ENCODE measurements at places on chromosomes 13 and 19.

- no peak for DNase-seq
Observed at GRCh38 chr19:31290931-31291590, 58.2 kb downstream of the TSHZ3 start.

- no peak for DNase-seq
Observed at GRCh38 chr13:99335603-99336002, 28.4 kb upstream of the GPR183 start.

- DNase-seq = no peak
Observed at GRCh38 chr19:38562096-38562495, 55.7 kb downstream of the MAP4K1 start.

GRCh38 chr13:110394371-110394841 is 87.3 kb downstream of the COL4A2 start:
- DNase-seq = no peak

GRCh38 chr13:30774214-30774730 is 38.9 kb downstream of the ALOX5AP start:
- DNase-seq = no peak

DNA sequence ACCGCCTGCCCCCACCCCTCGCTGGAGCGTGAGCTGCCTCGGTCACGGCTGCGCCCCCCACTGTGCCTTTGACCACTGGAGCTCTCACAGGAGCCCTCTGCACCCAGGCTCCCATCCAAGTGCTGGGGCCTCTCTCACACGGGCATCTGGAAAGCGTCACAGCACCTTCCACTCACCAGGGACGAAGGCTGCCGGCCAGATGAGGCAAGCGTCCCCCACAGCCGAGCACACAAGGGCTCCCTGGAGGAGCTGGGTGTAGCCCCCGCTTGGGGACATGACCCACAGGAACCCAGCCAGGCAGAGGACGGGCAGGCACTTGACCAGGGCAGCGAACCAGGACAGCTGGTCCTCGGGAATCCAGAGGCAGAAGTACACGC is 560 bp downstream of the TMEM86B start:
- DNase-seq = no peak

DNA sequence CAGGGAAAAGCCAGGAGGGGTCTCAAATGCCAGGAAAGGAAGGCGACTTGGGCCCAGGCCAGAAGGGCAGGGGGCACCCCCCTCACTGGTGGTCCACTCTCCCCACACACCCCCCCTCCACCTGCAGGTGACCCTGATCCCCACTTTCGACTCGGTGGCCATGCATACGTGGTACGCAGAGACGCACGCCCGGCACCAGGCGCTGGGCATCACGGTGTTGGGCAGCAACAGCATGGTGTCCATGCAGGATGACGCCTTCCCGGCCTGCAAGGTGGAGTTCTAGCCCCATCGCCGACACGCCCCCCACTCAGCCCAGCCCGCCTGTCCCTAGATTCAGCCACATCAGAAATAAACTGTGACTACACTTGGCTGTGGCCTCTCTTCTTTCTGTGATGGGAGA is 14.9 kb downstream of the MAP1S start:
- DNase-seq = no peak

- DNase-seq = no peak
Observed at GRCh38 chr13:66842766-66843165, 387.4 kb downstream of the PCDH9 start.

GRCh38 chr13:105278943-105279381 is 1256.5 kb downstream of the EFNB2 start:
- DNase-seq = no peak

- no peak for DNase-seq
Observed at GRCh38 chr19:49398001-49398615, 10.1 kb downstream of the KASH5 start.

- DNase-seq = no peak
Observed at GRCh38 chr19:10430505-10431253, 10.3 kb downstream of the PDE4A start.

- DNase-seq = no peak
Observed at GRCh38 chr13:47546391-47547225, 454.5 kb downstream of the SUCLA2 start.

DNA sequence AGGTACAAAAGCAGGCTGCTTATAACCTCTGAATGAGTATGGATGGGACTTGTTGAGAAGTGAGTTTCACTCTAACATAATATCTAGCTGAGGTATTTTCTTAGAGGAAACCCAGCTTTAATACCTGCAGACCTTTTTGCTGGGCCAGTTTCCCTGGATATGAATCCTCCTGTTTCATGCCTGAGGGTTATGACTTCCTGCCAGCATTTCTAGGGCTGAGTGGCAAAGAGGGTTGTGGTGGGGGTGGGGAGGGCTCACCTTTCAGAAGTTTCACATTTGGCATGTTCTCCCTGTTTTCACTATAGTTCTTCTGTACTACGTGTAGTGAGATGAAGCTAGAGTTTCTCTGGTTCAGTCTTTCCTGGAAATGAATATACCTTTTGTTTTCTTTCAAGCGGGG is 73.7 kb downstream of the LACC1 start:
- no peak for DNase-seq

- DNase-seq = no peak
Observed at GRCh38 chr19:49565261-49565660, 15.1 kb downstream of the NOSIP start.

GRCh38 chr13:113668491-113668971 is 1.5 kb downstream of the GRK1 start:
- no peak for DNase-seq

GRCh38 chr13:37097076-37097475 is 8.4 kb downstream of the CSNK1A1L start:
- no peak for DNase-seq

DNA sequence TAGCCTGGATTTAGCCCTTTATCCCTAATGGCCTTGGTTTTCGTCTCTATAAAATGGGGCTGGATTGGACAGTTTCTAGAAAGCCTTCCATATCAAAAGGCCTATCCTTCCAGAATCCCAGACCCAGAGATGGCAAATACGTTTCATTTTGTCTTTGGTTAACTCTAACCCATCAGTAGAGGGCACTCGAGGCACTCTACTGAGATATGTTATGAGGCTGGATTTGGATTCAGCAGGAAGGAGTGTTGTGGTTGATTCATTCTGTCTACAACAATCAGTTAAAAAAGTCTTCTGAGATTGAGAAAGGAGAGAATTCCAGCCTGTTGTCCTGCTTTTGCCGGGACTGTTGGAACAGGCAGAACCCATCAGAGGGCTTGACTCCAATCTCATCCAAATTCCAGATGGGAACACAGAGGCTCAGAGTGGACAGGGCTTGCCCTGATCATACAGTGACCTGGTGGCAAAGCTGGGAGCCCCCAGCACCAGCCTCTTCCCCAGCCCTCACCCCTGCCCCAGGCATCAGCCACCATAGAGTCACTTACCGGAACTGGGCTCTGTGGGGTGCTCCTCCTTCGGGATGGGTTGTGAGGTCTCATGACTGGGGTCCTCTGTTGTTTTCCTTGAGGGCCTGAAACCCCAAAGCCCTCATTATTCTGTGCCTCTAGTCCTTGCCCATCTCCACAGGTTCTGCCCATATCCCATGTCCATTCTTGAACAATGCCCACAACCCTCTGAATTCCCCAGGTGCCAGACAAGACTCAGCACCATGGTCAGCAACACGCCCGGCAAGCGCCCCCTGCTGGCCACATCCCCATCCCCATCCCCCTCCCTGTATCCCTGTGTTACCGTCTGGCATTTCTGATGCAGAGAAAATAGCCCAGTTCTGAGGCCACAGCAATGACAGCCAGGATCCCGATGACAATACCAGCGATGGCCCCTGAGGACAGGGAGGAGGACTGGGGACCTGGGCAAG is 12.3 kb upstream of the ZNF180 start:
- peak; percentile 84 for DNase-seq

DNA sequence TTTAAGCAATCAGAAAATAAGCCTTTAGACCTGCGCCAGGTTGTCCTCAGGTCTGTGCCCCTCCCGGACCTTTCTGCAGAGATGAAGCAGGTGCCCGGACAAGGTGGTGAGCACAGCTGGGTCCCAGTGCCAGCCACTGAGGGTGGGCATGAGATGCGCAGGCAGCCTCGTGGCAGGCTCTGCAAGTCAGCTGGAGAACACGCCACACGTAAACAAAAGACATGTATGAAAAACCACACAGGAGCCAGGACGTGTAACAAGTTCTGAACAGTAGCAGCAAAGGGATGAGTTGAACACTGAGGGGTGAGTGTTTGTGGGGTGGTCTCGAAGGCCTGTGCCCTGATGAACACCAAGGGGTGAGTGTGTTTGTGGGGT is 68.8 kb upstream of the MCF2L start:
- DNase-seq = no peak

GRCh38 chr19:11418549-11419506 is at the start of gene RGL3:
TSS of gene RGL3 (minus strand) at chr19:11419314. CDS start at chr19:11419278, 36 bp downstream.
- DNase-seq = peak; percentile 50

DNA sequence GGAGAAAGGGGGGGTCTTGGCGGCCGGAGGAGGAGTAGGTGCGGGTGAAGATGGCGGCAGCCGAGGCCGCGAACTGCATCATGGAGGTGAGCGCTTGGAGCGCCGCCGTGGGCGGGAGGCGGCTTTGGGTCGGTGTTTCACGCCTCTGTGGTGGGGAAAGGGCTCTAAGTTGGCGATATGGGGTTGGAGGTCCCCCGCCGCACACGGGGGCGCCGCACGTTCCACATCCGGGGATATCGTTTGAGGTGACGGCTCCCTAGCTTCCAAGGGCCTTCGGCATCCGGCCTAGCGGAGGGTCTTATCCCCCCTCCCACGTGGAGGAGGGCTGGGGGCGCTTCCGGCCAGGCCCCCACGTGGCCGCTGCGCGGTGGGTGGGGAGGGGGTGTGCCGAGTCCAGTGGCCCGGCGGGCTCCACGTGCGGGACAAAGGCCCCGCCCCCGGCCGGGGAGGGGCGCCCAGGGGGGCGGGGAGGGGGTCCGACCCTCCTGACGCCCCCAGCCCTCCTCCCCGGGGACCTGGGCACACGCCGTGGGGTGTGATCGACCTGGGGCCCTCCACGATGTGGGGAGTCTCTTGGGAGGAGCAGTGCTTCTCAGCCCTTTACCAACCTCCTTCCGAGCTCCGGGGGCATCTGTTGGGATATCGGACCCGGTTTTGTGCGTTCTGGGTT is at the start of gene PRMT1:
PRMT1 (plus strand) TSS at position 41 of the 670 bp plus-strand sequence; CDS start at position 51, 10 bp downstream.
- DNase-seq = peak; percentile 67

GRCh38 chr13:38898481-38898880 is 92.2 kb downstream of the STOML3 start:
- DNase-seq = no peak

DNA sequence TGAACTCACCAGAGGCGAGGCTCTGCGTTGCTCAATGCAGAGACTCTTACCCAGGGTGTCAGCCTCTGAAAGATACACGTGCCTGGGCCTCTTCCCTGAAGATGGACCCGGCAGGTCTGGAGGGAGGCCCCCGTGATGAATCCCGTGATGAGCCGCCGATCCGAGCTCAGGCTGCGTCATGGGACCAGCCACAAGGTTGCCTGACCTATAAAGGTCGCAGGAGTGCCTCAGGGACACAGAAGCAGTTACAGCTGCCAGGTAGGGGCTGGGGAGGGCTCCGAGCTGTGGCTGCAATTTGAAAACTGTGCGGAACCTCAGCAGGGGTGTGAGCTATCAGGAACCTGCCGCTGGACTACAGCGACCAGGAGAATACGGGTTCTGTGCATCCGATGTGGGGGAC is 10.5 kb upstream of the ATP11A start:
- DNase-seq = no peak

DNA sequence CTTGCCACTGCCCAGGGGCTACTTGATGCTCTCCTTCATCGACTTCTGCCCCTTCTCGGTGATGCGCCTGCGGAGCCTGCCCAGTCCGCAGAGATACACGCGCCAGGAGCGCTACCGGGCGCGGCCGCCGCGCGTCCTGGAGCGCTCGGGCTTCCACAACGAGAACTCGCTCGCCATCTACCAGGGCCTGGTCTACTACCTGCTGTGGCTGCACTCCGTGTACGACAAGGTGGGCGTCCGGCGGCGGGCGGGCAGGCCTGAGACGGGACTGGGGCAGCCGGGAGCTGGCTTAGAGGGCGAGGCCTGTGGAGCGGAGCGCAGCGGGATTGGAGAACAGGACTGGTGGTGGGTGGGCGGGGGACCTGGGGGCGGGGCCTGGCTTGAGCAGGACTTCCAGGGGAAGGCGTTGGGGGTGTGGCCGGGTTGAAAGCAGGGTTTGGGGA is 12.7 kb upstream of the PSMD8 start:
- DNase-seq = peak; percentile 77

- DNase-seq = no peak
Observed at GRCh38 chr13:31015199-31015598, 82.7 kb downstream of the TEX26 start.

- no peak for DNase-seq
Observed at GRCh38 chr19:38464421-38465082, 31.1 kb downstream of the RYR1 start.

GRCh38 chr13:106518512-106518911 is 16.9 kb downstream of the EFNB2 start:
- no peak for DNase-seq

DNA sequence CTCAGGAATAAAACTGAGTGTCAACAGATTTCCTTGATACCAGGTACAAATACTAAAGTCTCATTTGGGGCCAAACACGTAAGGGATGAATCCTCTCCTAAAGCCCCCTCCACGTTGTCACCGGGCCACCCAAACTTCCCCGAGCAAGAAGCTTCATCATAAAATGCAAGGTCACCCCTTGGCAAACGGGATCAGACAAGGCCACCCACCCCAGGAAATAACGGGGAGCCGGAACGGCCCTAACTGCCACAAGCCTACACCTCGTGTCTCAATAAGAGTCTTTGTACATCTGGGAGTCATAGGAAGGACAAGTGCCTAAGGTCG is 717 bp downstream of the EEF2 start:
- no peak for DNase-seq

DNA sequence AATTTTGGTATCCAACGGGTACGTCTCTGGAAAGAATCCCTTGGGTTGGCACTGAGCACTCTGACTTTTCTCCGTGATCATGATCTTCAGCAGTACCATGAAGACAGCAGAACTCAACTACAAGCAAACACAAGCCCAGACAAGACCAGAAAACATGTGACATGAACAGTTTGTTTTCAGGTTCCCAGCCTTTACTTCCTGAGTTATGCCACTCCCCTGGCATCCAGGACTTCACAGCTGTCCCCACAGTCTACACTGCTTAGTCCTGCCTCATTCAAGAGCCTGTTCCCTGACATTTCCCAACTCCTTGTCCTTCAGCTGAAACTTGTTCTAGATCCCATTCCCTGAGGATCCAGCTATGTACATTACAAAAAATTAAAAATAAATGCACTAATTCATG is 4.9 kb upstream of the N4BP2L1 start:
- peak; percentile 24 for DNase-seq

GRCh38 chr13:111183959-111184358 is 68.8 kb downstream of the ARHGEF7 start:
- no peak for DNase-seq
